Caco-2 (cell line): ENCODE measurements at places on chromosomes 1 and 21. TPM values are rescaled to one million over a fixed set of nuclear protein-coding genes. Genes with fewer than 3 reads are reported as not detected.

GPR37L1 gene
- total RNA-seq, result 0.07 TPM in 2 replicates

CCDC17 gene
- 1.9 and 2.4 TPM in 2 replicates for total RNA-seq

GON4L gene
- total RNA-seq, result 43.7 and 47.3 TPM in 2 replicates

EFNA4 gene
- total RNA-seq, result 13.8 and 16.0 TPM in 2 replicates

HUNK gene
- total RNA-seq, result 4.8 and 7.5 TPM in 2 replicates

NDUFS5 gene
- total RNA-seq, result 176 and 192 TPM in 2 replicates

NR1I3 gene
- total RNA-seq, result not detected in 2 replicates

PRELP gene
- not detected in 2 replicates for total RNA-seq

FLG2 gene
- total RNA-seq, result not detected in 2 replicates

TSPAN2 gene
- total RNA-seq, result 6.8 and 6.9 TPM in 2 replicates

PGLYRP3 gene
- total RNA-seq, result not detected in 2 replicates
